ENCODE measurements at places on chromosomes 5 and 9.
A peak's percentile ranks its signal among the peaks of the same experiment; 100 is the strongest.

DNA sequence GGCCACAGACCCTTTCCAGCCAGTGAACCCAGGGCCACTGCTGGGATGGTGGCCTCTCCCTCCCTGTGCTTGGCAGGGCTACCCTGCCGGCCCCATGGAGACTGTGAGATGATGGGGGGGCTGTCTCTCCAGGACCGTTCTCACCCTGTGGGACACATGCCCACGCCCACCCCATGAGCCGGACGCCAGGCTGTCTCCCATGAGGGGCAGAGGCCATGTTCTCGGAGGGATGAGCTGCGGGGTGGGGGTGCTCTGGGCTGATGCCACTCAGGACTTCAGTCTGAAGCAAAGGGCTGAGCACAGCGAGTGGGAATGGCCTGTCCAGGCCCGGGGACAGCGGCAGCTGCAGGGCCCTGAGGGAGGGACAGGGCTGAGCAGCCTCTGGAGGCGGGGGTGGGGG is 88.9 kb downstream of the KCNT1 start:
- no peak for DNase-seq

GRCh38 chr5:149824120-149824519 is 94.0 kb downstream of the PPARGC1B start:
- DNase-seq, result no peak

- DNase-seq, result no peak
Observed at GRCh38 chr5:50665091-50665490, 1.3 kb upstream of the PARP8 start.

- DNase-seq, result no peak
Observed at GRCh38 chr5:176741561-176742211, 68.7 kb upstream of the UNC5A start.

GRCh38 chr5:128097781-128098180 is 14.2 kb downstream of the SLC12A2 start:
- no peak for DNase-seq

- no peak for DNase-seq
Observed at GRCh38 chr5:34669931-34670516, 13.9 kb downstream of the RAI14 start.

- no peak for DNase-seq
Observed at GRCh38 chr9:134838651-134839454, 41.8 kb upstream of the FCN2 start.

- no peak for DNase-seq
Observed at GRCh38 chr9:129273136-129273895, 95.3 kb upstream of the IER5L start.

GRCh38 chr5:160469156-160470144 is 47.8 kb downstream of the PTTG1 start:
- no peak for DNase-seq

GRCh38 chr9:4425319-4426045 is 64.8 kb upstream of the SLC1A1 start:
- DNase-seq, result no peak

- no peak for DNase-seq
Observed at GRCh38 chr5:60101573-60101972, 208.0 kb upstream of the PDE4D start.

- no peak for DNase-seq
Observed at GRCh38 chr5:135456238-135457099, 4.3 kb upstream of the TIFAB start.

- no peak for DNase-seq
Observed at GRCh38 chr9:13762209-13762608, 482.7 kb upstream of the MPDZ start.

GRCh38 chr5:170436335-170436734 is 47.2 kb upstream of the KCNMB1 start:
- no peak for DNase-seq

DNA sequence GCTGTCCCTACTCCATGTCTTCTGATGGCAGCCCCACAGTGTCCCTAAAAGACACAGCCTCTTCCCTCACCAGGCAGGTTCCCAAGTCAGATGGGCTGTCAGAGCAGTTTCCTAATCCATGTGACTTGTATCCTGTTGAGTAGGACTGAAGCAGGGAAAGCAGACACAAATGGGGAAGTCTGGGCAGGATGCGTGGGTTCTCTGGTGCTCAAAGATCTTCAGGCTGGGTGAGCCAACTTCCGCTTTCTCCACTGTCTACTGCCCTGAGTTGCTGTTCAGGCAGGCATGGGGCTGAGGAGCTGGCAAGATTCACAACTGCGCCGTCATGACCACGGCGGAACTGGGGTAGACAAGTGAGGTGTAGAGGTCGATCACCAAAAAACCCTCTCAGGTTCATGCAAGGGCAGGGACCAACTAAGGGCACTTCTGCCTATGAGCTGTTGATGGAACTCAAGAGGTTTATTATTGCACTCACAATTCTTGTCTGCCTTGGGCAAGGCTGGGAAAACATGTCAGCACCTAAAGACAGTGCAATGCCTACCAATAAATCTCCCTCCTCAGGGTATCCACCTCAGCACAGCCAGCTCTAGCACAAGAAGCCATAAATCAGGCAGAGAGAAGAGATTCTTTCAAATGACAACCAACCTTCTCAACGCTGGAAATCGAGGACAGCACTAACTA is 83.4 kb downstream of the RAPGEF1 start:
- no peak for DNase-seq

- no peak for DNase-seq
Observed at GRCh38 chr9:125811002-125811401, 63.8 kb downstream of the PBX3 start.

DNA sequence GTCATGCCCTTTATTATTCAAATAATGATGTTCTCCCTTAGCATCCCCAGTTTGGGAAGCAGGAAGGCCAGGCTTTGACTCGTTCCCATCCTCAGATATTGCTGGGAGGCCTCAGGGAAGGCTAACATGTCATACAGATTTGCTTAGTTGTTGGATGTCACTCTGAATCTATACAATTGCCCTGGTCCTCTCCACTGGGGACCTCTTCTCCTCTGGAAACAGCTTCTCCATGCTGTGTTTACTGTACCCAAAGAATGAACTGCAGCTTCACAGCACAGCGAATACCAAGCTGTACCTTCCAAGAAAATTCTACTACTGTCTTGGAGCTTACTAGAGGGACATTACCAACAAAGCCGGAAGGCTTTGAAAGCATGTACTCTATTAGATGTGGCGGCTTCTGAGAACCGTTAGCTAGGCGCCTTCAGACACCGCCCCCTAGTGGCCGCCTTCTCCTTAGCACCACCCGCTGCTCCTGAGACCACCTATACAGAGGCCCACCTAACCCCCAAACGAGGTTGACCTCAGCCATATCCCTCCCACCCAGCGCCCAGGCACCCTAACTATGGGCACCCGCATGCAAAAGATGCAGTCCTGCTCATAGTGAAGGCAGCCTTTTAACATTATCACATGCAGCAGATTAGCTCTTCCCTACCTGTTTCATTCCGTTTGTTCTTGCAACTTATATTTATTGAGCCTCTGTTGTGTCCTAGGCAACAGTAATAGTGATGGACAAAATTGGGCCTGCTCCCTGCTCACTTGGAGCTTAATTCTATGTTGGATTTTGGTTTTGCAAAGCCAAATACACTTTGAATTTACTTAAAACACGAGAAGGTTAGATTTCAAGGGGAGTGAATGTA is 34.9 kb upstream of the FOXI1 start:
- peak; percentile 49 for DNase-seq

DNA sequence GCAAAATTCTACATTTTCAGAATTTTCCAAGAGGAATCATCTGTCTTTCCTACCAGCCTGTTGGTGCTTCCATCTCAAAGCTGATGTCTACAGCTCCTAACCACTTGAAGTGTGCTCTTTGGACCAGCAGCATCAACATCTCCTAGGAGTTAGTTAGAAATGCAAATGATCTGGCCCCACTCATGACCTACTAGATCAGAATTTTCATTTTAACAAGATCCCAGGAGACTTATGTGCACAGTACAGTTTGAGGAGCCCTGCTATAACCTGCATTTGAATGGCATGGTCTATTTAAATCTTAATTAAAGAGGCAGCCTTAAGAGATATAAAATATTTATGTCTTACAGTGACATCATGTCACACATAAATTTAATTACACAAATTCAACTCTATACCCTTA is 33.8 kb downstream of the ITK start:
- DNase-seq, result no peak

GRCh38 chr5:66718374-66719002 is 122.3 kb downstream of the MAST4 start:
- DNase-seq, result no peak

DNA sequence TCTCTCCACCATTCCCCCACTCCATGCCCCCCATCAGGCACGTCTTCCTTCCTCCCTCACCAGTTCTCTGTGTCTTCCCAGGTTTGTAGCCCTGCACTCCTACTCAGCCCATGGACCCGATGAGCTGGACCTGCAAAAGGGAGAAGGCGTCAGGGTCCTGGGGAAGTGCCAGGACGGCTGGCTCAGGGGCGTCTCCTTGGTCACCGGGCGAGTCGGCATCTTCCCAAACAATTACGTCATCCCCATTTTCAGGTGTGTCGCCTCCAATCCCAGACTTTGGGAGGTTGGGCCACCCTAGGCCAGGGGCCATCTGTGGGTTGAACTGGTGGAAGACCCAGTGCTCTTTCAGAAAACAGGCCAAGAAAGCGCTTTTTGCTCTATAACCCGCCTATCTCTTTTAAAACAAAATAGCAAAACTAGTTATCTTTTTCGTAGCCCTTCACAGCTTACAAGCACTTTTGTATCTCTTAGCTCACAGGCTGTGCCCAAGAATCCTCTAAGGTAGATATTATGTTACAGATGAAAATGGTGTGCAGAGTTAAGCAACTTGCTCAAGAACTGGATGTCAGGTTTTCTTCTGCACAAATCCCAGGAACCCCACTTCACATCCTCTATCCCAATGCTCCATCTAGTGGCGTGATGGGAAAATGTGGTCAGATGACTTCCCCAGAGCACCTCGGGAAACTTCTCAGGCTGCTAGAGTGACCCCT is 56.2 kb downstream of the PLAC8L1 start:
- peak; percentile 64 for DNase-seq

- DNase-seq, result peak; percentile 46
Observed at GRCh38 chr5:169875731-169876130, 104.6 kb downstream of the INSYN2B start.

GRCh38 chr9:74499770-74500583 is 2.8 kb downstream of the RORB start:
- DNase-seq, result no peak

DNA sequence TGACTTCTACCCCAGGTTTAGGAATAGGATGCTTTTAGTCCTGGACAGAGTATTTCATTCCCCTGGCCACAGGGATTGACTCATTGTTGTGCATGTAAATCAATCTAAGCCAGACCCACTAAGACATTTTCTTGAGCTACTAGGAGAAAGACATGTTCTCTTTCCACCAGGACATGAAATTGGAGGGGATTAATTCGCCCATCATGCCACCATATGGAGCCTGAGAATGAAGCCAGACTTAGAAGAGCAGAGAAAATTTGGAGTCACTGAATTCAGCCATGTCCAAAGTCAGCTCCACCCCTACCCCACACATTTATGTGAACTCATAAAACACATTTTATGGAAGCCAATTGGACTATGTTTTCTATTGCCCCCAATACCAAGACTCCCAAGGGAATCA is 322.5 kb downstream of the NFIB start:
- DNase-seq, result no peak

DNA sequence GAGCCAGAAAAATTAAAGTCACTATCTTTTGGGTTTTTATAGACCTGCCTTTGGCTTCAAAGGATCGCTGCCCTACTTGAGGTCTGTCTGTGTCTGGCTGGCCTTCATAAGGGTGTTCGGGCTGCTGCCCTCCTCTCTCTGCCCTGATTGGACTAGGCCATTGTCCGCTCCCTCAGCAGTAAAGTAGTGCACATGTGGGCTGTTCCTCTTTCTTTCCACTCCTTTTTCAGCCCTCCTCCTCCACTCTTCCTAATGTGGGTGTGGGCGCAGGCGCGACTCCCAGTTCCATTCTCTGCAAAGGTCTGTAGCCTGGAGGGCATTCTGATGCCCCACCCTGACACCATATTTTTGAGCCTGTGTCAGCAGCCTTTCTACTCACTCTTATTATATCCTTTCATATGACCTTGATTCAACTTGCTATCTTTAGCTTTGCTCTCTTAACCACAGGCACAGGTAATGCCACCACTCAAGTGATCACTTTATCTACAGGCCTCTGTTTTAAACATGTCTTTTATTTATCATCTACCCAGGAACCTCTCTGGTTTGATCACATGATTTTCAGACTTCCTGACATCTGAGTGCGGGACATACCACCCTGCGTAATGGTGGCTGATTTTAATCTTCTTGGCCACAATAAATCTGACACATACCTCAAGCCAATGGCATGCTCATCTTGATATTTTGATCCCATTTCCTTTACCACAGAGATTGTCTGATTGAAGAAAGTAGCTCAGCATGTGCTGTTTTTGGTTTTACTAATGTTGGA is 144.5 kb downstream of the AOPEP start:
- no peak for DNase-seq

- no peak for DNase-seq
Observed at GRCh38 chr9:4259489-4259888, 40.4 kb downstream of the GLIS3 start.

GRCh38 chr9:130167927-130168326 is 4.3 kb upstream of the NCS1 start:
- DNase-seq, result no peak

DNA sequence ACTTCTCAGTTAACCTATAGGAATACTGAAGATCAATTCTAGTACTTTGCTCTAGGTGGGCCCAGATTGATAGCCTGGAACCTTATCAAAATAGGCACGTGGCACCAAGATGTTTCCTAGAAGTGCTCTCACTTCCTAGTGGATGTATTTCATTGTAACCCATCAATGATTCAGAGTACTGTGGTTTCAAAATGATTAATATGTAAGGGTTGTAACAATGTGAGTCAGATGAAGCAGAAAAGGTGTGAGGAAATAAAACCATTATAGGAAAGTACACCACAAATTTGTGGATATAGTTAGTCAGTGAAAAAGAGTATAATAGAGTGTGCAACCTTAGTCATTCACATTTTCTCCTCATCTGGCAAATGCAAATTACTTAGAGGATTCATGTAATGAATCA is 177.3 kb upstream of the FST start:
- DNase-seq, result no peak

GRCh38 chr5:72480841-72481240 is 26.4 kb downstream of the ZNF366 start:
- DNase-seq, result no peak

DNA sequence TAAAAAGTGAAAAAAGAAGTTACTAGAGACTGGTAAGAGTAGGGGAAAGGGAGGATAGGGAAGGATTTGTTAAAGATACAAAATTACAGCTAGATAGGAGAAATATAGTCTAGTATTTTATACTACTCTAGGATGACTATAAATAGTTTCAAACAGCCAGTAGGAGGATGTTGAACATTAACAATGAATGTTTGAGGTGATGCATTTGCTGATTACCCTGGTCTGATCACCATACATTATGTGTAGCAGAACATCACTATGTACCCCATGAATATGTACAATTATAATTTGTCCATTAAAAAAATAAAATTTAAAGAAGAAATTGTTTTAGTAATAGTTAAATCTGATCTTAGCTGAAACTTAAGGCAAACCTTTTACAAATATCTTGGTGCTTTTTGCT is 302.6 kb downstream of the ARHGAP26 start:
- no peak for DNase-seq

GRCh38 chr9:130849356-130849755 is 14.3 kb downstream of the ABL1 start:
- DNase-seq, result no peak

GRCh38 chr5:103724271-103724670 is 161.7 kb upstream of the NUDT12 start:
- no peak for DNase-seq

GRCh38 chr5:53261245-53261644 is 151.7 kb upstream of the MOCS2 start:
- no peak for DNase-seq
